ENCODE measurements at places on chromosomes 4 and X. TPM values are rescaled to one million over a fixed set of nuclear protein-coding genes. Genes with fewer than 3 reads are reported as not detected.

DNA sequence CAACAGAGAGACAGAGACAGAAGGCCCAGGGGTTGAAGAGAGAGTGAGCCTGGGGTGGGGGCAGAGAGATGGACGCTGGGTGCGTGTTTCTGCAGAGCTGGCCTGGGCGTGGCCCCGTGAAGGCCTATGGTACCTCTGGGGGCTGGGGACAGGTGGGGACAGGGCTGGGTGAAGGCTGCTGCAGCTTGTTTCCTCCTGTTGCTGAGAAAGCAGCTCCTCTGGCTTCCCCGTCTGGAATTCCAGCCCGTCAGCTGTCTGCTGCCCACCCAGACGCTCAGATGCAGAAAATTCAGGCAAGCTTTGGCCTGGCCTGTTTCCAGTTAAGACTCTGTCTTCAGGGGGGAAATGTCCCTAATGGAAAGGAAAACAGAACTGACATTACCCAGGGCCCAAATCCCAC lies 76.8 kb upstream of the PSAPL1 start:
- no peak overlapping the region for H3K27ac ChIP-seq
- H3K4me1 ChIP-seq, result no peaks in the 10 kb centered on the region
- H3K27me3 ChIP-seq, result no peaks in the 10 kb centered on the region
- H3K4me3 ChIP-seq, result no peak overlapping the region

GRCh38 chr4:82792912-82793649 lies 5.5 kb downstream of the SCD5 start:
- no peaks in the 10 kb centered on the region for H3K36me3 ChIP-seq
- H3K4me1 ChIP-seq, result peaks cover 8% of the 10 kb centered on the region
- no peaks in the 10 kb centered on the region for H3K27me3 ChIP-seq
- no peak overlapping the region for H3K4me3 ChIP-seq

DNA sequence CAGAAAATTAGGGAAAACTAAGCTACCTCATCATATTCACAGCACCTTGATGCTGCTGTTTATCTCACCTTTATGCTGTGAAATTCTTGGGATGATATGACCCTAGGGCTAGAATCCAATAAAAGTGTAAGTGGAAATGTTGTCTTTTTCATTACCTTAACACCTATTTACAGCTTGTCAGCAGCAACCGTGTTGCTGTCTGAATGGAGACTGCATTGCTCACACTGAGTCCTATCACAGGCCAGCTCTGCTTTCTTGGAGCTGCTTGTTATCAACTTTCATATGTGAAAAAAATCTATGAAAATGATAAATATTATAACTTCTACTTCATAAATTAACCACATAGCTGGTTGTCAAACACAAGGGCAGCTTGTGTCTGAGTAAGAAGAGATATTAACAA lies 789.5 kb downstream of the TECRL start:
- no peaks in the 10 kb centered on the region for H3K36me3 ChIP-seq
- no peaks in the 10 kb centered on the region for H3K27me3 ChIP-seq
- H3K4me3 ChIP-seq, result no peak overlapping the region
- no peak for DNase-seq
- H3K27ac ChIP-seq, result no peak overlapping the region

DNA sequence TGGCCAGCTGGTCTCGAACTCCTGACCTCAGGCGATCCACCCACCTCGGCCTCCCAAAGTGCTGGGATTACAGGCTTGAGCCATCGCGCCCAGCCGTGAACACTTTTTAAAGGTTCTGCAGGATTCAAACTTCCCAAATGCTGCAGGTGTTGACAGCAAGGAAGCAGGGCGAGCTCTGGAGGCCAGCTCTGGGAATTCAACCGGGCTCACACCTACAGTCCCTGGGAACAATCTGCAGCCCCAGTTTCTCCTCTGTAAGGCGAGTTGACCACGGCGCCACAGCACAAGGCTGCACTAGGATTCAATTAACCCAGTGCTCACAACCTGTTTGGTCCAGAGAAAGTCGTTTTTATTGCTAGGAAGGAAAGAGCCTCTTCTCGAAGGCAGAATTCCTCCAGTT lies 1.6 kb downstream of the MTNR1A start:
- H3K4me1 ChIP-seq, result no peaks in the 10 kb centered on the region
- no peak overlapping the region for H3K4me3 ChIP-seq
- peaks cover 16% of the 10 kb centered on the region for H3K27me3 ChIP-seq
- H3K27ac ChIP-seq, result no peak overlapping the region
- H3K36me3 ChIP-seq, result no peaks in the 10 kb centered on the region

DNA sequence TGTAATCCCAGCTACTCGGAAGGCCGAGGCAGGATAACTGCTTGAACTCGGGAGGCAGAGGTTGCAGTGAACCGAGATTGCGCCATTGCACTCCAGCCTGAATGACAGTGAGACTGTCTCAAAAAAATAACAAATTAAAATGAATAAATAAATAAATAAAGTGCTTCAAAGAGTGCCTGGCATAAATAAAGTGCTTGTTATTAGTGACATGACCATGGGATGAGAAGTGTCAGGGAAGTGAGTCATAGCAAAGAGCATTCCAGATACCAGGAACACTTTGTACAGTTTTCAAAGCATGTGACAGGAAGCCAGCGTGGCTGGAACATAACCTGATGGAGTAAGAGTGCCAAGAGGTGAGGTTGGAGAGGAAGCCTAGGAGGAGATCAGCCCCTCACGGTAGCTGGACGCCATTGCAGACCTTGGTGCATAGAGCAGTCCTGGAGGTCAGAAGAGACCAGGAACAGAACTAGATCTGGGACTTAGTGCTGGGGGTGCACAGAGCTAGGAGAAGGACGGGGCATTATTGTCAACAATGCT lies 6.0 kb upstream of the WDR13 start:
- H3K4me3 ChIP-seq, result no peak overlapping the region
- H3K4me1 ChIP-seq, result no peaks in the 10 kb centered on the region
- no peak overlapping the region for H3K27ac ChIP-seq
- no peaks in the 10 kb centered on the region for H3K36me3 ChIP-seq
- no peaks in the 10 kb centered on the region for H3K27me3 ChIP-seq

- H3K27ac ChIP-seq, result no peak overlapping the region
- no peaks in the 10 kb centered on the region for H3K27me3 ChIP-seq
- H3K4me1 ChIP-seq, result no peaks in the 10 kb centered on the region
- DNase-seq, result no peak
- no peaks in the 10 kb centered on the region for H3K36me3 ChIP-seq
Measured at GRCh38 chr4:52548818-52549570, 110.1 kb downstream of the USP46 start.

DNA sequence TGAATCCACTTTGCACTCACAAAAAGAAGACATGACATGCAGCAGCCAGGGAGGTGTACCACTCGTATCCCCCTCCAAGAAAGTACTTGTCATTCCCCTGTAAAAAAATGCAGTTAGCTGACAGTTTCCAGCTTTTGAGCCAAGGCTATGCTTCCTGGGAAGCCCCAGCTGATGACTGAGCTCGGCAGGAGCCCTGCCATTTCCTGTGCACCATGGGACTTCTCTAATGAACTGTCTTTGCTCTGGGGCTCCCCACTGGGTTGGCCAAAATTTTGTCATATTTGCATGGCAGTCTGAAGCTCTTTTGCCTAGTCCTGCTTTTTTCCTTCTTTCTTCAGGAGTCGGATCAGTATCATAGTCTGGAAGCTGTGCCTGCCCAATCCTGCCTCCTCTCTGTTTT lies 104.5 kb upstream of the MAOA start:
- no peak overlapping the region for H3K27ac ChIP-seq
- H3K4me1 ChIP-seq, result peaks cover 8% of the 10 kb centered on the region
- no peaks in the 10 kb centered on the region for H3K27me3 ChIP-seq
- H3K4me3 ChIP-seq, result no peak overlapping the region
- H3K36me3 ChIP-seq, result no peaks in the 10 kb centered on the region
- DNase-seq, result no peak

- no peaks in the 10 kb centered on the region for H3K36me3 ChIP-seq
- no peak for DNase-seq
- peak within 1 kb of the TSS; percentile 66 for H3K4me3 ChIP-seq
- no peaks in the 10 kb centered on the region for H3K4me1 ChIP-seq
Measured at GRCh38 chr4:167234316-167234881, at the start of gene SPOCK3. Gene SPOCK3, minus strand, starts transcription at chr4:167234494.

GRCh38 chrX:148159796-148160195 lies 178.7 kb downstream of the FMR1NB start:
- no peak overlapping the region for H3K27ac ChIP-seq
- DNase-seq, result peak; percentile 31
- H3K36me3 ChIP-seq, result no peaks in the 10 kb centered on the region
- H3K27me3 ChIP-seq, result peaks cover 8% of the 10 kb centered on the region

DNA sequence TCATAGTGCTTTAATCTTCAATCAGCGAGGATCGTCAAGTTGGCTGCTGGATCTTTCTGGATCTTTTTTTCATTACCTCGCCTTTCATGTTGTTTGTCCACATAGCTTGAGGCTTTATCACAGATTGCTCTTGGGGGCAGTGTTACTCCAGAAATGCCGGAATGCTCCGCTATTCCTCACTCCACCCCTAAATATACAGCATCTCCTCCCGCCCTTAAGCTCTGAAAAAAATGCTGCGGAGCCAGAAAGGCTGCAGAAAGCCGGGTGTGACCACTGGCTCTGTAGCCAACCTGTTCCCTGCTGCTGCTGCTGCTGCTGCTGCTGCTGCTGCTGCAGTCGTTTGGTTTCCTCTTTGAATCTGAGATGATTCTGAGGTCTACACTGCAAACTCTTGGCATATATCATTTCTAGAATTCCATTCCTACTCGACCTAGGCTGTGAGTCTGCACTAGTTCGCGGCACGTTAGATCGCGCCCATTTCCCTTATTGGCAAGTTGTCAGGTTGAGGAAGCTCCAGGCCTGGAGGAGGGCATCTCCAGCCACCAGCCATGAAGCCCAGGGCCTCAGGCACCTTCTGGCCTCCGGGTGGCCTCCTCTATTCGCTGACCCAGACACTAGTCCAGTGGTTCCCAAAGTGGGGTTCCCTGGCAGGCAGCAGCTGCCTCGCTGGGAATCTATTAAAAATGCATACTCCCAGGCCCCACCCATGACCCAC lies 34.2 kb downstream of the WDR13 start:
- no peaks in the 10 kb centered on the region for H3K27me3 ChIP-seq
- DNase-seq, result peak; percentile 84
- H3K4me1 ChIP-seq, result no peaks in the 10 kb centered on the region
- no peak overlapping the region for H3K27ac ChIP-seq
- no peaks in the 10 kb centered on the region for H3K36me3 ChIP-seq

GRCh38 chr4:24675721-24676389 lies 91.5 kb upstream of the DHX15 start:
- H3K27ac ChIP-seq, result no peak overlapping the region
- DNase-seq, result no peak
- H3K4me1 ChIP-seq, result no peaks in the 10 kb centered on the region
- no peak overlapping the region for H3K4me3 ChIP-seq
- H3K27me3 ChIP-seq, result no peaks in the 10 kb centered on the region
- H3K36me3 ChIP-seq, result no peaks in the 10 kb centered on the region

DNA sequence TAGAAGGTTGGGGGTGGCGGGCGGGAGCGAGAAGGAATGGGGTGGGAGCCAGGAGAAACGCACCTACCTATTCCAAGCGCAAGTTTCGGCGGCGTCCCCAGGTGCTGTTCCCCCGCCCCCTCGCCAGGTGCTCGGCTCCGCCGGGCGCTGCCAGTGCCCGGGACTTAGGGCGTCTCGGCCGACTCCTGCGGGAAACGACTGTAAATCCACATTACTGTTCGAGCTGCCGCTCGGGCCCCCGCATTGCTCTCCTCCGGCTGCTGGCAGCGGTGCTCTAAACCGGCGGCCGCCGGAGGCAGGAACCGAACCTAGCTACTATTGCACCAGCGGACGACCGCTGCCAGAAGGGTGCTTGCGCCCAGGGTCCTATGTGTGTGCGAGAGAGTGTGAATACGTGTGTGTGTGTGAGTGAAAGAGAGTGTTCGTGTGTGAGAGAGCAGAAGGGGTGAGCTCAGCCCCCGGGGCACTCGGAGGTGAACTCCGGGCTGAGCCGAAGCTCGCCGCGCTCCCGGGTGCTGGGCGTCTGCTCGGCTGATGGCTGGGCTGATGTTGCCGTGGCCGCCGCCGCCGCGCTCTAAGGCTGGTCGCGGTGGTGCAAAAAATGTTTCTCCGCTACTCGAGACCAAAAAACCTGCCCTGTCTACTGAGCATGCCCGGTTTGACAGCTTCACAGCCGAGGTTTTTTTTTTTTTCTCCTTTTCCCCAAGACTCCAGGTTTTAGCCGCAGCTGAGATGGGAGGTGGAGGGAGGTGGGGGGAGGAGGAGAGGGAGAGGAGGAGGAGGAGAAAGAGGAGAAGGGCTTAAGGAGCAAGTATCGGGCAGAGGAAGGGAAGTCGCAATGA lies 115.7 kb upstream of the TEX13C start:
- DNase-seq, result no peak
- no peaks in the 10 kb centered on the region for H3K4me1 ChIP-seq
- H3K36me3 ChIP-seq, result no peaks in the 10 kb centered on the region
- peaks cover 24% of the 10 kb centered on the region for H3K27me3 ChIP-seq
- H3K27ac ChIP-seq, result no peak overlapping the region

GRCh38 chrX:140572724-140573123 lies 67.9 kb upstream of the SOX3 start:
- H3K4me3 ChIP-seq, result no peak overlapping the region
- H3K27me3 ChIP-seq, result no peaks in the 10 kb centered on the region
- DNase-seq, result peak; percentile 5
- H3K4me1 ChIP-seq, result no peaks in the 10 kb centered on the region
- H3K36me3 ChIP-seq, result no peaks in the 10 kb centered on the region
- H3K27ac ChIP-seq, result no peak overlapping the region

DNA sequence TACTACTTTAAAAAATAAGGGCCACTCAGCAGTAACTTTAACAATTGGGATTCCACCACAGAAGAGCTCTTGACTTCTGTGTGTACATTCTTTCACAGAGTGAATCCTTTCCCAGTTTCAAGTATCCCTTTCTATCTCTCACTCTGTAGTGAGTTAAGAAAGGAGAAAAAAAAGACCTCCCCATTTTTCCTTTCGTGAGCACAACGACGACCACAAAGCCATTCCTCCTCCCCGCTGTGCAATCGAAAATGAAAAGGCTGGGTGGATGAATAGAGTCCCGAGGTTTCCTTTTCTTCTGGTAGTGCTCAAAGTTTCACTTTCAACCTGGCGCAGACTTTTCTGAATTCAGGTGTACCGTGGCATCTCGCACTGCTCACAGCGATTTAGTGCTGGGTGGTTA lies 58.0 kb downstream of the TAB3 start:
- H3K27ac ChIP-seq, result no peak overlapping the region
- H3K4me3 ChIP-seq, result no peak overlapping the region
- no peaks in the 10 kb centered on the region for H3K27me3 ChIP-seq
- H3K4me1 ChIP-seq, result no peaks in the 10 kb centered on the region
- DNase-seq, result no peak
- H3K36me3 ChIP-seq, result peaks cover 6% of the 10 kb centered on the region

- DNase-seq, result peak; percentile 8
- no peak overlapping the region for H3K27ac ChIP-seq
- no peaks in the 10 kb centered on the region for H3K4me1 ChIP-seq
- H3K4me3 ChIP-seq, result peak overlapping the region; percentile 62
Measured at GRCh38 chr4:127623797-127624083, 9.0 kb upstream of the INTU start.

MAGEA1 gene
- not detected for total RNA-seq

VCX gene
- 1.5 TPM for total RNA-seq

SERPINA7 gene
- total RNA-seq, result not detected

RAB33A gene
- 0.95 TPM for total RNA-seq

ANOS1 gene
- total RNA-seq, result 0.22 TPM

TMEM187 gene
- 30.8 TPM for total RNA-seq

IL1RAPL1 gene
- total RNA-seq, result 0.26 TPM

CACNA1F gene
- not detected for total RNA-seq

XAGE1A gene
- not detected for total RNA-seq

CLTRN gene
- total RNA-seq, result 2.7 TPM

Data from PC-9 (cell line).